CD4-positive, alpha-beta T cell treated with Interleukin-6 at 100 ng/mL for 8 hours (primary cell): ENCODE measurements at places on chromosomes 13 and 19.

DNA sequence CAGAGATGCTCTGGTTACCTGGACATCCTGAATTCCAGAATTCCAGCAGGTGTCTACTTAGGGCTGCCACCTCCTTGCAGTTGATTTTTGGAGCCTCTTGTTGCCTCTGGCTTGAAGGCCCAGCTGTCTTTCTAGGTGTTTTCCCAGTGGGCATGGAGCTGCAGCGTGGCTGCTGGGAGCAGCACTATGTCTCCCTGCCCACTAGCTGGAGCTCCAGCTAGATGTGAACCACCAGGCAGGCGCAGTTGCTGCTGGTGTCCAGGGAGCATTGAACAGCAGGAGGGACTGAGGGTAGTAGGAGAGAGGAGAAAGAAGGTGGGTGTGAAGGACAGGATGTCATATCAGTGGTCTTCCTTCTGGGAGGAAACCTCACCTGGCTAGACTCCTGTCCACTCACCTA lies 9.9 kb upstream of the SELENOW start:
- no peak for DNase-seq

- peak; percentile 47 for DNase-seq
These were observed 9.1 kb downstream of the ZNF653 start for GRCh38 chr19:11496391-11497163.

GRCh38 chr13:106063591-106064313 lies 471.7 kb downstream of the EFNB2 start:
- DNase-seq = no peak

DNA sequence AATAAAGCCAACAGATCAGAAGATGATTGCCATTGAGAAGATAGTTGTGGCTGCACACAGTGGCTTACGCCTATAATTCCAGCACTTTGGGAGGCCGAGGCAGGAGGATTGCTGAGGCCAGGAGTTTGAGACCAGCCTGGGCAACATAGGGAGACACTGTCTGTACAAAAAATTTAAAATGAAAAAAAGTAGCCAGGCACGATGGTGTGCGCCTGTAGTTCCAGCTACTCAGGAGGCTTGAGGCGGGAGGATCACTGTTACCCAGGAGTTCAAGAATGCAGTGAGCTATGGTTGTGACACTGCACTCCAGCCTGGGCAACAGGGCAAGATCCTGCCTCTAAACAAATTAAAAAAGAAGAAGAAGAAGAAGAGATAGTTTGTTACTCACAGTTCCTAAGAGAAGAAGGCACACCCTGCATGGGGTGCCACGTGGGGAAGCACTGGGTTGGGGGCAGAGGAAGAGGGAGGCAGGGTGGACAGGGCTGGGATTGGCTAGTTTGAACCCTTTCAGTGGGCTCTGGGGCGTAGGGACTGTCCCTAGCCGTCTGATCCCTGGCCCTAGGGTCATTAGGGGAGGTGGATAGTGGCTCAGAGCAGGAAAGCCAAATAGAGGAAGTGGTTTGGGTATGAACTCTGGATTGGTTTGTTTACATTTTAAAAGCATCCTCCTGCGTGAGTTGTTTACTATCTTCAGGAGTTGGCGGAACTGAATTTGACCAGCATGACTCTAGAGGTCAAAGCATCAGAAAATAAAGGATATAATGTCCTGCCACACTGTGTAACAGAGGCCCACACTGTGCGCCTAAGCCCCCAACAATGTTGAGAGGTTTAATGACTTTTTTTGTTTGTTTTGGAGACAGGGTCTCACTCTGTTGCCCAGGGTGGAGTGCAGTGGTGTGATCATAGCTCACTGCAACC lies 60.5 kb upstream of the MEDAG start:
- DNase-seq = no peak

GRCh38 chr13:76944456-76944855 lies 3.9 kb upstream of the ACOD1 start:
- no peak for DNase-seq

DNA sequence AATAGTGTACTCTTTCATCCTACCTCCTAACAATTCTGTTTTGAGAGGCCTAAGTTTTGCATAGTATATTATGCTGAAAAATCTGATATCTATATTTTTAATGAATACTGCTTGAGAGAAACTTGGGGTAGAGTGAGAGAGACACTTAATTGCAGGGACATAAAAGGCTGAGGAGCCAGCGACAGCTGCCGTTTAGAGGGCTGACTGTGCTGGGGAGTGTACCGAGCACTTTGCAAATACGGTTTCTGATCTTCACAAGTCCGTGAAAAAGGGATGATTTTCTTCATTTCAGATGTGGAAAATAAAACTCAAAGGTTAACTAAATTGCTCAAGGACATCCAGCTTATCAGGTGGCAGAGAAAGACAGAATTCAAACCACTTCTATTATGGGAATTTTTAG lies 97.4 kb downstream of the CAB39L start:
- DNase-seq = no peak

GRCh38 chr19:45154064-45154827 lies 6.5 kb downstream of the NKPD1 start:
- DNase-seq = no peak

- no peak for DNase-seq
These were observed 8.7 kb downstream of the EML2 start for GRCh38 chr19:45630463-45630862.

DNA sequence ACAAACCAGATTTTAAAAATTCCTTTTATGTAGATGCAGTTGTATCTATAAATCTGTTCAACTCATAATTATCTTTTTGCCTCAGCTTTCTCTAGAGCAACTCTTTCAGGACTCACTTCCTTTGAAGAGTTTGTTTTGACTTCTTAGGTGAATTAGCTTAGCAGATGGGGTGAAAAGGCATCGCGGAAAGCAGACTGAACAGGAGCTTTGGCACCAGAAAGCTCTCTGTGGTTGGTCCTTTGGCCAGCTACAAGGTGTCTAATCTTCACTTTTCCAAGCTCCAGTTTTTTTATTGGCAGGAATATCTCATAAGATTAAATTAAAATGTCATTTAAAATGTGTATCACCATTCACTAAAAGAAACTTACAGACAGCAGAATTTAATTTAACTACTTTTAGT lies 60.6 kb upstream of the KLF12 start:
- DNase-seq = no peak

- no peak for DNase-seq
These were observed 17.2 kb upstream of the PDCD5 start for GRCh38 chr19:32563761-32564160.

GRCh38 chr13:23504180-23504579 lies 66.0 kb upstream of the TNFRSF19 start:
- no peak for DNase-seq
